NCI-H510A treated with DMSO at 0.1 percent for 48 hours (cell line): ENCODE measurements at places on chromosomes 11 and 22.

- DNase-seq = no peak
Measured at GRCh38 chr11:25180187-25180586, 683.3 kb downstream of the LUZP2 start.

DNA sequence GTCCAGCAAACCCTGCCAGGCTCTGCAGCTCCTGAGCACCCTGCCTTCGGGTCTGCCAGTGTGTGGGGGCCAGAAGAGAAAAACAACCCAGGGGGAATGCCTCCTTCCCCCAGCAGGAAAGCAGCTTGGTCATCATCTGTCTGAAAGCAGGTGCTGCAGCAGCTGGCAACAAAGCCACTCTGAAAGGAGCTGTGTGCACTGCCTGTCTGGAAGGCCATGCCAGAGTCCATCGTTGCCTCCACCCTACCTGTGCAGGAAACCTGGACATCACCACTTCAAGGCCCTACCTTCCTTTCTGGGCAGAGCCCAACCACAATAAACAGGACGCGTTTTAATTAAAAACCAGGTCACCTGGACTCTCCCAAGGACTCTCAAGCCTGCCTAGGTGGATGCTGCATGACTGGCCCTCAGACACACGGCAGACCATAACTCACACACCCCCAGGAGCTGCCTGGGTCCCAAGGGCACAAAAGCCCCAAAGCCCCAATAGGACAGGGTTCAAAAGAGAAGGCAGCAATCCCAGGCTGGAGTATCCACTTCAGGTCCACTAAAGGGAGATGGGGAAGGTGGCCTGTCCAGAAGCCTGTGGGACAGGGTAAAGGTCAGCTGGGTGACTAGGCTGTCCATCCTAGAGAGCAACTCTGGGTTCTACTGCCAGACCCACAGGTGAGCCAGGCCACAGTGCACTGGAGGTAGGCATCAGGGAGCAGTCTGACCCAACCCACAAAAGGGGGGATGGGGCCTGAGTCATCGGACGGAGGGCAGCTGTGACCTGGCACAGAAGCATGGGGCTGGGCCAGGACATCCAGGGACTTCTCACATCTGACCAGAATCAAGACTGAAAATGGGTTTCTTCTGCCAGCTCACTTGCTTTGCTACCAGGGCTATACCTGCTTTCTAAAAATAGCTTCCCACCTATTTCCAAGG, 6.1 kb downstream of the GNB1L start:
- peak; percentile 20 for DNase-seq

DNA sequence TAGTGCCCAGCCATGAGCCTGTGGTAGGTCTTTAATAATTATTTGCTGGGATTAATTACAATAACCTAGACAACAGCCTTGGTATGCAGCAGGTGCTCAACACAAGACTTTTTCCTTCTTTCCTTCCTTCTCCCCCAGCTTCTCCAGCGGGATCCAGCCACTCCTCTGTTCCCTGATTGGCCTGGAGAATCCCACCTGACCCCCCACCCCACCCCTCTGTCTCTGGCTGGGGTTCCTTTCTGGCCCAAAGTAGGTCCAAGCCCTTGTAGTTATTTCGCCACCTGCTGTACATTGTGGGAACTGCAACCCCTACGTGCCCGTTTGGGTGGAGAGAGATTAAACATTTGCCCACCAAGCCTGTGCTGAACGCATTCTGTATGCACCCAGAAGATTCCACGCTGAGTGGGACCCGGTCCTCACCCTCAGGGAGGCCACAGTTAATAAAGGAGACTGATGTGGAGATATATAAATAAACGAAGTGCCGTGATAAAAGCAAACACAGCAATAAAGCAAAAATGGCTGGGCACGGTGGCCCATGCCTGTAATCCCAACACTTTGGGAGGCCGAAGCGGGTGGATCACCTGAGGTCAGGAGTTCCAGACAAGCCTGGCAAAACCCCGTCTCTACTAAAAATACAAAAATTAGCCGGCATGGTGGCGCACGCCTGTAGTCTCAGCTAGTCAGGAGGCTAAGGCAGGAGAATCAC, 32.1 kb upstream of the DGKZ start:
- DNase-seq = no peak

DNA sequence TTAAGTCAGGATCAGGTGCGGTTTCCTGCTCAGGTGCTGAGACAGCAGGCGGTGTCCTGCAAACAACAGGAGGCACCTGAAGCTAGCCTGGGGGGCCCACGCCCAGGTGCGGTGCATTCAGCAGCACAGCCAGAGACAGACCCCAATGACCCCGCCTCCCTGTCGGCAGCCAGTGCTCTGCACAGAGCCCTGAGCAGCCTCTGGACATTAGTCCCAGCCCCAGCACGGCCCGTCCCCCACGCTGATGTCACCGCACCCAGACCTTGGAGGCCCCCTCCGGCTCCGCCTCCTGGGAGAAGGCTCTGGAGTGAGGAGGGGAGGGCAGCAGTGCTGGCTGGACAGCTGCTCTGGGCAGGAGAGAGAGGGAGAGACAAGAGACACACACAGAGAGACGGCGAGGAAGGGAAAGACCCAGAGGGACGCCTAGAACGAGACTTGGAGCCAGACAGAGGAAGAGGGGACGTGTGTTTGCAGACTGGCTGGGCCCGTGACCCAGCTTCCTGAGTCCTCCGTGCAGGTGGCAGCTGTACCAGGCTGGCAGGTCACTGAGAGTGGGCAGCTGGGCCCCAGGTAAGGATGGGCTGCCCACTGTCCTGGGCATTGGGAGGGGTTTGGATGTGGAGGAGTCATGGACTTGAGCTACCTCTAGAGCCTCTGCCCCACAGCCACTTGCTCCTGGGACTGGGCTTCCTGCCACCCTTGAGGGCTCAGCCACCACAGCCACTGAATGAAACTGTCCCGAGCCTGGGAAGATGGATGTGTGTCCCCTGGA, at the start of gene MYO7A:
TSS of gene MYO7A (plus strand) at position 327 of the 772 bp plus-strand sequence. CDS start 2,389 bp downstream, outside the sequence.
- DNase-seq = peak; percentile 60

DNA sequence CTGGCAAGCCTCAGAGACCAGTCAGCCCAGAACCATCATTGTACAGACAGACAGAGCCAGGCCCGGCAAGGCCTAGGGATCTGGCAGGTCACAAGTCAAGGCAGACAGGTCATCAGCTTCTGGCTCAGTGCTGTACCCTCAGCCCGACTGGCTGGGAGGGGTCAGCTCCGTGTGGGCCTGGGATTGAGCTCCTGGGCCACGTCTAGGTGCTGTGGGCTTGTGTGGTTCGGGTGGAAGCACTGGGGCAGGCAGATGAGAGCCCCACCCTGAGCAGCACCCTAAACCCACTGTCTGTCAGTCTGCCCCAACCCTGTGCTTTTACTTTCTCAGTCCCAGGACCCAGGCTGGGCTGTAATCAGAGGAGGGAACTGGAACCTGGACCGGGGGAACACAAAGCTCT, 26.9 kb upstream of the P2RY2 start:
- no peak for DNase-seq

DNA sequence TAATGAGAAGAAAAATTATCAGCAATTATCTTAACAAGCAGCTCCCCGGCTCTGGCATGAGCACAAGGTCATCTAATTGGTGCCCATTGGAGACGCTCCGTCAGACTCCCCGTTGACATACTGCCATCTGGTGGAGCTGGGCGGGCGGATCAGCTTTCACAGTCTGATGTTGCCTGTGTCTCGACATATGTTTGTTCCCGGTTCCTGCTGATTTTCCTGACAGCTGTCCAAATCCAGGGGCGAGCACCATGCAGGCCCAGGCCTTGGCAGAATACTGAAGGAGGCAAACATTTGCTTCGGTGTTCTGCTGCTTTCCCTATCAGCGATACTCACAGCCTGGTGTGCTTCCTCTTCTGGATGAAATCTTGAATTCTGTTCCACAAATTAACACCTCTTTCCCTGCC, 43.8 kb upstream of the BARX2 start:
- DNase-seq = peak; percentile 99

DNA sequence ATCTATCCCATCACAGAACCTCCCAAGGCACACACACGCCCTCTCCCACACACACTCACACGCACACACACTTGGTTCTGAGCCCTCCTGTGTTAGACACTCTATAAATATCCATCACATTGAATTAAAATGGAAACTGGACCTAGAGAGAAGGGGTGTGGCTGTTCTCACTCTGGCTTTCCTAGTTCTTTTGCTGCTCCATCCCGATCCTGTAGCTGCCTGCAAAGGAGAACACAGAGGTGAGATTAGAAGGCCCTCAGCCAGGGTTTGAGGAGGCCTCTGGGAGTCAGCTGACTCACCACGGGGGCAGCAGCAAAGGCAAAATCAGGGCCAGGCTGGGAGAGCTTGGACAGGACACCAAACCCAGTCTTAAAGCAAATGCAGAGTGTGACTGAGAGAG, 192.3 kb upstream of the CADM1 start:
- no peak for DNase-seq

DNA sequence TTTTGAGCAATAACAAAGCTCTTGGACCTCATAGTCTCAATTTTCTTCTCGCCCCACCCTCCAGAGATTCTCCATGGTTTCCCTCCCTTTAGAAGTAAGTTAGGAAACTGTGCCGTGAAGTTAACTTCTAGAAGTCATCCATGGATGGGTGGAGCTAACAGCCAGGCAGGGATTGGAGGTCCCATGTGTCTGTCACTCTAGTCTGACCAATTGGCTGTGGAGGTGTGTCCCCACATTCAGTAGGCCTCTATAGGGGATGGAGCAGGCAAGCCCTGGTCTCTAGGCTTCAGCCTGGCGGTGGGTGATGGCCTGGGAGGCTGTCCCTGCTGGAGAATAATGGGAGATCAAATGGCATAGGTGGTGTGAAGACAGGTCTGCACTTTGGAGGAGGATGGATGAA, 50.7 kb downstream of the TP53I11 start:
- DNase-seq = no peak

- no peak for DNase-seq
Measured at GRCh38 chr11:32918427-32918826, 25.8 kb downstream of the QSER1 start.

GRCh38 chr22:33167998-33168790, 110.0 kb upstream of the SYN3 start:
- no peak for DNase-seq

- DNase-seq = no peak
Measured at GRCh38 chr11:95565724-95566141, 223.8 kb downstream of the FAM76B start.

GRCh38 chr22:20292673-20293232, 24.6 kb upstream of the RTN4R start:
- DNase-seq = no peak

- no peak for DNase-seq
Measured at GRCh38 chr11:2794046-2794967, 91.3 kb downstream of the CDKN1C start.

GRCh38 chr11:100639140-100639539, 47.9 kb upstream of the ARHGAP42 start:
- no peak for DNase-seq
